ENCODE measurements at places on chromosomes 16 and 17.

GRCh38 chr17:80781807-80782277, 209.8 kb upstream of the CHMP6 start:
- no peak for DNase-seq
- H3K4me3 ChIP-seq, result no peak overlapping the region
- peaks cover 69% of the 10 kb centered on the region for H3K4me1 ChIP-seq
- H3K27me3 ChIP-seq, result no peaks in the 10 kb centered on the region

GRCh38 chr16:13660807-13661206, 259.1 kb upstream of the ERCC4 start:
- no peak for DNase-seq
- H3K27me3 ChIP-seq, result no peaks in the 10 kb centered on the region
- no peaks in the 10 kb centered on the region for H3K36me3 ChIP-seq
- H3K4me1 ChIP-seq, result no peaks in the 10 kb centered on the region
- H3K4me3 ChIP-seq, result no peak overlapping the region

DNA sequence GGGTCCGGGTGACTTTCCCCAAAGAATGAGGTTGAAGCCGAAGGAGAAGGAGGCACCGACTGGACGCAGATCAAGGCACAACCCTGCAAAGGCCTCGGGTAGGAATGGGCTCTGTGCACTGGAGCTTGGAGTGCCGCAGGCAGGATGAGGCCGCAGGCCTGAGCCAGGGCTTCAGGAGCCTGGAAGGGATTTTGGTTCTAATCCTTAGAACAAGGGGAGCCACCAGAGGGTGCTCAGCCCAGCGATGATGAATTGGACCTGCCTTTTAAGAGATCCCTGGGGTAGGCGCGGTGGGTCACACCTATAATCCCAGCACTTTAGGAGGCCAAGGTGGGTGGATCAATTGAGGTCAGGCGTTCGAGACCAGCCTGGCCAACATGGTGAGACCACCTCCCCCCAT, 8.1 kb downstream of the CIBAR2 start:
- H3K27me3 ChIP-seq, result peaks cover 7% of the 10 kb centered on the region
- H3K4me1 ChIP-seq, result no peaks in the 10 kb centered on the region
- no peak for DNase-seq
- H3K4me3 ChIP-seq, result no peak overlapping the region

- no peaks in the 10 kb centered on the region for H3K4me1 ChIP-seq
- H3K4me3 ChIP-seq, result no peak overlapping the region
- H3K27me3 ChIP-seq, result peaks cover 23% of the 10 kb centered on the region
- H3K36me3 ChIP-seq, result no peaks in the 10 kb centered on the region
Observed at GRCh38 chr17:9203771-9204425, 182.6 kb downstream of the NTN1 start.

- H3K27ac ChIP-seq, result peak overlapping the region; percentile 12
- peaks cover 32% of the 10 kb centered on the region for H3K27me3 ChIP-seq
- no peaks in the 10 kb centered on the region for H3K36me3 ChIP-seq
- peaks cover 20% of the 10 kb centered on the region for H3K4me1 ChIP-seq
- no peak overlapping the region for H3K4me3 ChIP-seq
Observed at GRCh38 chr16:84284154-84284722, 10.4 kb upstream of the WFDC1 start.

- H3K4me1 ChIP-seq, result peaks cover 15% of the 10 kb centered on the region
- no peak for DNase-seq
- H3K27me3 ChIP-seq, result no peaks in the 10 kb centered on the region
- no peak overlapping the region for H3K4me3 ChIP-seq
- peaks cover 4% of the 10 kb centered on the region for H3K36me3 ChIP-seq
- H3K27ac ChIP-seq, result peak overlapping the region; percentile 32
Observed at GRCh38 chr16:46691726-46692125, 2.3 kb downstream of the ORC6 start.

DNA sequence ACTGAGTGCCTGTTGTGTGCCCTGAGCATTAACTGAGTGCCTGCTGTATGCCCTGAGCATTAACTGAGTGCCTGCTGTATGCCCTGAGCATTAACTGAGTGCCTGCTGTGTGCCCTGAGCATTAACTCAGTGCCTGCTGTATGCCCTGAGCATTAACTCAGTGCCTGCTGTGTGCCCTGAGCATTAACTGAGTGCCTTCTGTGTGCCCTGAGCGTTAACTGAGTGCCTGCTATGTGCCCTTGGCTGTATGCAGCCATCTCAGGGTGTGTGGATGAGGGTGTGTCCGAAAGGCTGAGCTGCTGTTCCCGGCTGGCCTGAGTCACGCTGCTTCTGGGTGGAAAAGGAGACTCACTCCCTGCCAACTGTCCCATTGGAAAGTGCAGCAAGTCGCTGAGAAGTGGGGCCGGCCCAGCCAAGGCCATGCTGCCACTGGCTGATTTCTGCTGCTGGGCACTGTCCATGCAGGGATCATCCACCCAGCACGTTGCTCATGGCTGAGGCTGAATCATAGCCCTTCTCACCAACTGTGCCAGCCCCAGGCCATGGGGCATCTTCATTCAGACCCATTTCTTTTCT, 113.8 kb downstream of the OR1D5 start:
- H3K4me1 ChIP-seq, result peaks cover 4% of the 10 kb centered on the region
- H3K36me3 ChIP-seq, result no peaks in the 10 kb centered on the region
- H3K27me3 ChIP-seq, result no peaks in the 10 kb centered on the region
- H3K27ac ChIP-seq, result no peak overlapping the region

DNA sequence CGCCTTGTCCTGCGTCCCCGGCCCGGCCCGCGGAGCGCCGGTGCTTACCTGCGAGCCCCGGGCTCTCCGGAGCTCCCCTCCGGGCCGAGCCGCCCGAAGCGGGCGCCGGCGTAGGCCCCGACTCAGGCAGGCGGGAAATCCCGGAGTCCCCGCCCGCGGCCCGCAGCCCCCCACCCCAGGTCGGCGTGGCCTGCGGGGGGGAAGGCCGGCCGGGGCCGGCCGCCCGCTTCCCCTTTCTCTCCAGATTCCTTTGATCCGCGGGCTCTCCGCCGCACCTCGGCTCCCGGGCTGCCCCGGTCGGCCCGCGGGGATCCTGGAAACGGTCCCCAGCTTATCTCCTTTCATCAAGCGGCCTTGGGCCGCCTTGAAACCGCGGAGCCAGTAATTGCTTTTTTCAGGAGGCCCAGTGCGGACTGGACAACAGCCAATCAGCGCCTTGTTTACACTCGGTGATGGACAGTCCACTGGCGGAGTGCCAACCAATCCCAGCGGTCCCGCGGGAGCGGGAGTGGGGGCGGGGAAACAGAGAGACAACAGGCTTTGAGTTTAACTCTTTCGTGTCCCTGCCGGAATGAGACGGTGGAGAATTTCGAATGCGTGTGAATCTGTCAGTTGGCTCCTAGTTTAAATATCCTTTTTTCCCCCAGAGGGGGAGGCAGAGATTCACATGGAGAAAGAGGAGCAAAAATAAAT, 1.4 kb upstream of the BAHCC1 start:
- peaks cover 55% of the 10 kb centered on the region for H3K4me1 ChIP-seq
- peak; percentile 100 for DNase-seq
- H3K4me3 ChIP-seq, result peak overlapping the region; percentile 71
- H3K27ac ChIP-seq, result peak overlapping the region; percentile 96
- no peaks in the 10 kb centered on the region for H3K27me3 ChIP-seq
- no peaks in the 10 kb centered on the region for H3K36me3 ChIP-seq

DNA sequence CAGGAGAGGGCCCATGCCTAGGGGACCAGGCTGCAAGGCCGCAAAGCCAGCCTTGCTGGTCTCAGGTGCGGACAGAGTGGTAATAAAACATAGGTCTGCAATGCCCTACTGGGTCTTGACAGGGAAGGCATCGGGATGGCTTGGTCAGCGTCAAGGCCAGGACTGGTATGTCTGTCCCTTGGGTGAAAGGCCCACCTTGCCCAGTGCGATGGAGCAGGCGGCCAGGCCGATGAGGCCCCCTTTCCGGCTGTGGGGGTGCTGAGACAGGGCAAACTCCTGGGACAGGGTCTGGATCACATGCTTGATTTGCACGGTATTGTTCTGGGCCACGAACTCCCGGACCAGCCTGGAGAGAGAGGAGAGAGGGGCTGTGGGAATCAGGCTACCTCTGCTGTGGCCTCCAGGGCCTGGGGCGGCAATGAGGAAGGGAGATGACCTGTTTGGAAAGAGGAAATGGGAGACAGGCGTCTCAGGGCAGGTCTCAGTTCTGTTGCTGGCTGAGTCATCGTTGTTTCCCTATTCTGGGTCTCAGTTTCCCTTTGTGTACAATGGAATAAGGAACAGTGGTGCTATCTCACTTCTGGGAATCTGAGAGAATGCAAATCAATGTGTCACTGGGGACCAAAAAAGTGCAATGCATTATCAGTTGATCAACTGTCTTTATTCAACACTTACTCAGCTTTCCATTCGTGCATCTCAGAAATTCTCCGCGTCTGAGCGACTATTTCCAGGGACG, 14.8 kb downstream of the VAC14 start:
- H3K4me1 ChIP-seq, result peaks cover 22% of the 10 kb centered on the region
- peak overlapping the region; percentile 39 for H3K27ac ChIP-seq
- DNase-seq, result no peak
- H3K4me3 ChIP-seq, result no peak overlapping the region

GRCh38 chr17:81082177-81083073, 47.5 kb downstream of the BAIAP2 start:
- H3K36me3 ChIP-seq, result peaks cover 6% of the 10 kb centered on the region
- no peaks in the 10 kb centered on the region for H3K4me1 ChIP-seq
- H3K27ac ChIP-seq, result no peak overlapping the region
- no peak overlapping the region for H3K4me3 ChIP-seq
- no peaks in the 10 kb centered on the region for H3K27me3 ChIP-seq
- DNase-seq, result no peak

GRCh38 chr16:61575617-61576016, 460.6 kb downstream of the CDH8 start:
- no peaks in the 10 kb centered on the region for H3K36me3 ChIP-seq
- no peak for DNase-seq
- H3K4me3 ChIP-seq, result no peak overlapping the region

GRCh38 chr17:36686123-36686669, 84.8 kb downstream of the MRM1 start:
- peak; percentile 65 for DNase-seq
- no peak overlapping the region for H3K27ac ChIP-seq
- no peaks in the 10 kb centered on the region for H3K4me1 ChIP-seq
- no peak overlapping the region for H3K4me3 ChIP-seq
- H3K27me3 ChIP-seq, result peaks cover 64% of the 10 kb centered on the region
- peaks cover 2% of the 10 kb centered on the region for H3K36me3 ChIP-seq

DNA sequence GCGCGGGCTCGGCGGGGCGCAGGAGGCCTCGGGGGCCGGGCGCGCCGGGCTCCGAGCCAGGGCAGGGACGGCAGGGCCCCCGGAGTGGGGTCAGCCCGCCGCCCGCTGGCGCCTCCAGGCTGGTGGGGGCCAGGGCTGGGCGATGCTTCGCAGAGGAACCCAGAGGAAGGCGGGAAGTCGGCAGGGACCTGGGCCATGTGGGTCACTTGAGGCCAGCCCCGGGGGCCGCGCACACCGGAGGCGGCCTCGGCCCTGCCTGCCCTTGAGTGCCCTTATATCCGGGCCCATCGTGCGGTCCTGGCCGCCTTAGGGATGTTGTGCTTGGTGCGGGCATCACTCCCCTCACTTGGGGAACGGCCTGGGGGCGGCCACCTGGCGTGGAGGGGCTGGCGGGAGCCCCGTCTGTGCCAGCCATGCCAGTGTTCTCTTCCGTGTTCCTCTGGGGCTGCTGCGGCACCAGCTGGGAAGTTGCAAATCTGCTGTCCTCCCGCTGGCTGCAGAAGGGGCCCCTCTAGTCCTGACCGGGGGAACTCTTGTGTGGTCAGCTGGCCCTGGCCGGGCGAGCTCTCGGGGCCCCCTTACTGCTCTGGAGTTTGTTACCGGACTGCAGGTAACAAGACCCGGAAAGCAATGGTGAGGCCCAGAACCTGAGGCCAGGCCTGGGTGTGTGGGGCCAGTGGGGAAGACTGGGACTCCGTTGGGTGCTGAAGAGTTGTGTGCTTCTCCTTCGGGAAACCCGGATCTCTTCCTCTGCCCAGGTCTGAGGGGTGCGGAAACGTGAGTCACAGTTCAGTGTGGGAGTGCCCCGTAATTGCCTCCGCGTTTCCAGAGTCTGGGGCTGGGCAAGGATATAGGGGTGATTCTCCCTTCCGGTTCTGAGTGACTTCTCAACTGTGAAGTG, 849 bp downstream of the CAPN15 start:
- peak overlapping the region; percentile 86 for H3K4me3 ChIP-seq
- peaks cover 2% of the 10 kb centered on the region for H3K36me3 ChIP-seq
- no peaks in the 10 kb centered on the region for H3K27me3 ChIP-seq
- no peak for DNase-seq
- H3K4me1 ChIP-seq, result peaks cover 45% of the 10 kb centered on the region

DNA sequence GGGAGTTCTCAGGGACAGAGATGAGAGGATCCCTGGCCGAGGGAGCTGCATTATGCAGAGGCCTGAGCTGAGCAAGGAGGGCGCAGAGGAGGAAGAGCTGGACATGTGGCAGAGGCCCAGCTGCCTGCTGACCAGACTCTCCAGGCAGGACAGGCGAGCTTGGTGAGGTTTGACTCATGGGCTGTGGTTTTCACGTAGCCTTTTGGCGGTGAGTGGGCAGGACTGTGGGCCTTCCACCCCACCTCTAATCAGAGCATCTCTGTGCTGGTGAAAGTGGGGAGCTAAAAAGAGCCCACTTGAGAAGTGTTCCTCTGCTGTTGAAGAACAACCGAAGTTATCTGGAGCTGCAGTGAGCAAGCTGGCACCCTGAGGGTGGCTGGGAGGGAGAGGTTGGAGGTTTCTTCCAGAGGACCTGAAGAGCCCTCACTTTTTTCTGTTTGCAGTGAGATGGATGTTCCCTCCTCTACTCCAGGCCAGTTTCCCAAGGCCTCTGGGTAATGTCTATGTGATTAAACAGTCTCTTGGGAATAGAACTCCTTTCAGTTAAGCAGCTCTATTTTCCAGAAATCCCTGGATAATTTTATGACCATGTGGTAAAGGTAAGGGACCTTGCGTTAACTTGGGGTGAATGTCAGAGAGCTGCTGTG, 11.9 kb downstream of the EPN2 start:
- H3K27me3 ChIP-seq, result no peaks in the 10 kb centered on the region
- DNase-seq, result no peak
- H3K36me3 ChIP-seq, result peaks cover 3% of the 10 kb centered on the region
- peaks cover 33% of the 10 kb centered on the region for H3K4me1 ChIP-seq
- no peak overlapping the region for H3K4me3 ChIP-seq
- H3K27ac ChIP-seq, result peak overlapping the region; percentile 49

GRCh38 chr17:3804503-3804931, 3.5 kb upstream of the ITGAE start:
- no peak overlapping the region for H3K27ac ChIP-seq
- H3K4me1 ChIP-seq, result peaks cover 32% of the 10 kb centered on the region
- peaks cover 6% of the 10 kb centered on the region for H3K36me3 ChIP-seq

DNA sequence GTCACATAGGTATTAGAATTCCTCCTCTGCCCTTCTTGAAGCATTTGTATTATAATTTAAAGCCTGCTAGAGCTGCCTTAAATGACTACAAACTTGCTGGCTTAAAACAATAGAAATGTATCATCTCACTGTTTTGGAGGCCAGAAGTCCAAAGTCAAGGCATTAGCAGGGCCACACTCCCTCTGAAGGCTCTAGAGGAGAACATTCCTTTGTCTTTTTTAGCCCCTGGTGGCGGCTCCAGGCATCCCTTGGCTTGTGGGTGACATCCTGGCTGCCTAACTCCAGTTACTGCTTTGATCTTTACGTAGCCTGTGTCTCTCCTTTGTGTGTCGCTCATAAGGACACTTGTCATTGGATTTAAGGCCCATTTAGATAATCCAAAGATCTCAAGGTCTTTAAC, 186.6 kb upstream of the SALL1 start:
- no peaks in the 10 kb centered on the region for H3K36me3 ChIP-seq
- no peaks in the 10 kb centered on the region for H3K4me1 ChIP-seq
- no peak overlapping the region for H3K27ac ChIP-seq
- no peak overlapping the region for H3K4me3 ChIP-seq
- DNase-seq, result no peak

- H3K4me1 ChIP-seq, result peaks cover 11% of the 10 kb centered on the region
- peak overlapping the region; percentile 77 for H3K27ac ChIP-seq
- H3K27me3 ChIP-seq, result no peaks in the 10 kb centered on the region
Observed at GRCh38 chr17:8145811-8146210, 6.4 kb downstream of the PER1 start.

Measured in chondrocyte (in vitro differentiated cells).